ENCODE measurements at places on chromosomes 3 and 15.
A peak's percentile ranks its signal among the peaks of the same experiment; 100 is the strongest.

- no peak for DNase-seq
Measured at GRCh38 chr3:120650311-120650710, 31.7 kb downstream of the HGD start.

- DNase-seq: no peak
Measured at GRCh38 chr3:58346368-58346767, 13.7 kb downstream of the PXK start.

DNA sequence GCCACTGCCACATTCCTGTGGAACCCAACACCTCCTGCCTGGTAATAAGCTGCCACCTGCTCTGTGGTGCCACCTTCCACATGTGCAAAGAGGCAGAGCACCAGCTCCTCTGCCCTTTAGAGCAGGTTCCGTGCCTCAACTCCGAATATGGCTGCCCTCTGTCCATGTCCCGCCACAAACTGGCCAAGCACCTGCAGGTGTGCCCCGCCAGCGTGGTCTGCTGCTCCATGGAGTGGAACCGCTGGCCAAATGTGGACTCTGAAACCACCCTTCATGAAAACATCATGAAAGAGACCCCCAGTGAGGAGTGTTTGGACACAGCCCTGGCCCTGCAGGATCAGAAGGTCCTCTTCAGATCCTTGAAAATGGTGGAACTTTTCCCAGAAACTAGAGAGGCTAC lies 28.3 kb downstream of the FBXO40 start:
- no peak for DNase-seq

GRCh38 chr3:101063401-101063800 lies 70.2 kb upstream of the ABI3BP start:
- no peak for DNase-seq

DNA sequence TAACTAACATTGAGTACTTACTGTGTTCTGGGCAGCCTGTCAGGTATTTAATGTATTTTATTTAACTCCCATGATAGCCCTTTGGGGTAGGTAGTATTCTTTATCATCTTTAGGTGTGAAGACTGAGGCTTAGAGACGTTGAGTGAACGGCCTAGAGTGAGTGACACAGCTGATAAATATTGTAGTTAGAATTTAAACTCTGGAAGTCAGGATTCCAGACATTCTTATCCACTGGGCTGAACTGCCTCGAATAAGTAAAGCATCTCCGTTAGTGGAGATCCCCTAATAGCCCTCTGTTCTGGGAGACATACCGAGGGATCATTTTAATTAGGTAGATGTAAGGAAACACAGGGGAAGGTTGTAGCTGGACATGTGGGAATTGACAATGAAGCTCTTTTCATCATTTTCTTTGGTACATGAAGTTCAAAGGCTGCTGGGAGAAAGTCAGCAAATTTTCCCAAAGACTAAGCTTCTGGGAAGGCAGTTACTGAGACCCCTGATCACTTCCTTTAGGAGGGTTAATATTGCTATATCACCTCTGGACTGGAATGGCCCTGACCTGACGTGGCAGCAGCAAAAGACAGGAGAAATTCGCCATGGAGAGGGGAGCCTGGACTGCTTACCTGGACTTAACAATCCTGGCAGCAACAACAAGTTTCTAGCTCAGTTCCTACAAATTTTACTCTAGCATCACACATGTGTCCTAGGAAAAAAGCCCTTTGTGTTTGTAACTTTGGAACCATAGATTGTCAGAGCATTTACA lies 11.7 kb upstream of the PDCD6IP start:
- DNase-seq: no peak

- no peak for DNase-seq
Measured at GRCh38 chr15:41774882-41775417, 666 bp downstream of the MAPKBP1 start.

GRCh38 chr15:101361418-101361817 lies 66.4 kb upstream of the SNRPA1 start:
- no peak for DNase-seq

DNA sequence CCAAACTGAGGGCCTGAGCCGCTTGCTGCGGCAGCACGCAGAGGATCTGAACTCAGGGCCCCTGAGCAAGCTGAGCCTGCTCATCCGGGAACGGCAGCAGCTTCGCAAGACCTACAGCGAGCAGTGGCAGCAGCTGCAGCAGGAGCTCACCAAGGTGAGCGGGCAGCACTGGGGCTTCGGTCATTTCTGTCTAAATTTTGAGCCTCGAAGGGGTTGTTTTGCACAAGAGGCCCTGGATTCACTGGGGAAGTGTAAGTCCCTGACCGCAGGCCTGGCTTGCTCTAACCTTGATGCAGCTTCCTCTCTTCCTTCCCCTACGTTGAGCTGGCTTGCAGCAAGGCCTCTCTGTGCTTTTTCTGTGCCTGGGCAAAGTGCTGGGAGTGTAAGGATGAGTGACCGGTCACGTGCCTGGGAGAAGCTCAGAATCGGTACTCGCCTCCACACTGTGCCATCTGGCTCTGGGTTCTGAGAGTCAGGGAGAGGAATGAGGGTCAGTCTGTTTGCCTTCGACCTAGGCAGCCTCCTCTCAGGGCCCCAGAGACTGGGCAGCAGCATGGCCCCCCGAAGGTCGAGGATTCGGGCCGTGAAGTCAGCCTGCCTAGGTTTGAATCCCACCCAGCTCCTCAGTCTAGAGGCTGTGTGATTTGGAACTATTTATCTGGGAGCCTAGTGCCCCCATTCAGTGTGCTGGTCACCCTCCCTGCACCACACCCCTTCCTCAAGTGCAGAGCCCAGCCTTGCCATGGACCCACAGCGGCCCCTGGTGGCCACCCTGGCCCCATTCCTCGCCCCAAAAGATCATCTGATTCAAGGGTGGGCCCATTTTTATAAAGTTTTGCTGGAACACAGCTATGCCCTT lies 1.4 kb downstream of the FES start:
- peak; percentile 61 for DNase-seq
